ENCODE measurements at places on chromosomes 5 and 9.
A peak's percentile ranks its signal among the peaks of the same experiment; 100 is the strongest.

- no peak for DNase-seq
Measured at GRCh38 chr5:180350711-180351465, 2.2 kb downstream of the GFPT2 start.

GRCh38 chr5:14995229-14995628 lies 123.7 kb upstream of the ANKH start:
- DNase-seq, result no peak

- no peak for DNase-seq
Measured at GRCh38 chr5:171598641-171599152, 179.2 kb downstream of the FGF18 start.

DNA sequence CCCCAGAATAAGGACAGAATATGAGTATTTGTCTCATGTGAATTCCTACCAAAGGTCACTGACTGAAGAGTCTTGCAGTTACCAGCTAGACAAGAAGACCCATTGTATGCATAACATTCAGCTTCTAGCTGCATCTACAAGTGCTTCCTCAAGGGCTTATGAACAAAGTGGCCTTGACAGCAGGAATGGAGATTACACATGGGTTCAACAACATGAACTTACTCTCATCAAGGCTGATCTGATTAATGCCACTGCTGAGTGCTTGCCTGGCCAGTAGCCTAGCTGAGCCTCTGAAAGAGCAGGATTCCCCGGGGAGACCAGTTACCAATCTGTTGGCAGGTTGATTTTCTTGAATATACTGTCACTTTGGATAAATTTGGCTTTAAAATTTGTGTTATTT lies 76.7 kb upstream of the CHD1 start:
- DNase-seq, result peak; percentile 51

DNA sequence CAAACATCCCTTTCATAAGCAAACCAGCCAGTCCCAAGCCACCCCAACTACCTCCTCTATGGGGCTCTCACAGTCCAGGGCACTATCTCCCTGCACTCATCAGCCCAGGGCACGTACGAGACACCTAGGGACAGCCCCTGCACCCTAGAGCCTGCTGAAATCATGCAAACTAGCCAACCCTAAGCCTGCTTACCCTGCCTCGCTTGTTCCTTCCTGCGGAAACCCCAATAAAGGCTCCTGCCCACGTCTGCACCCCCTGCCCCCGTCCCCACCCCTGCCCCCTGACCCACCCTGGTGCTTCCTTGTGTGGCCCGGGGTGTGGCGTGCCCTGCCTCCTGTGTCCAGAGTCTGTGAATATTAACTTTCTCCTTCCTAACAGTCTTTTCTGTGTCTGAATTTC lies 135.9 kb downstream of the GADD45G start:
- no peak for DNase-seq

DNA sequence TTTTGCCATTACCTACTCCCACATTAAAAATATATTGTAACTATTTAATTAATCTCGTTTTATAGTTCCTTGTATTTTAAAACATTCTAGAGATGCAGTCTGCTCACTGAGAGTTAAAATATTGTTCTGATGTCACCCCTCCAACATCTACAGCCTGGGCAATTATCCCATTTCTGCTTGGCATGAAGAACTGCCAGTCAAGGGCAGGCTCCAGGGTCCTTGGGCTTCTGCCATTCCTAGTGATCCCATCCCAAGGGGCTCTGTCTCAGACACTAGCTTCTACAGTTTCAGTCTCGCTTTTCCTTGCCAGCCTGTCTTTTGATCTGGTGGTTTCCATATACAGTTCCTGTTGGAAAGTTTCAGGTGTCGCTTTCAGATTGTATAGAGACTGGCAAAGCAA lies 287.2 kb downstream of the TMEM232 start:
- DNase-seq, result no peak

DNA sequence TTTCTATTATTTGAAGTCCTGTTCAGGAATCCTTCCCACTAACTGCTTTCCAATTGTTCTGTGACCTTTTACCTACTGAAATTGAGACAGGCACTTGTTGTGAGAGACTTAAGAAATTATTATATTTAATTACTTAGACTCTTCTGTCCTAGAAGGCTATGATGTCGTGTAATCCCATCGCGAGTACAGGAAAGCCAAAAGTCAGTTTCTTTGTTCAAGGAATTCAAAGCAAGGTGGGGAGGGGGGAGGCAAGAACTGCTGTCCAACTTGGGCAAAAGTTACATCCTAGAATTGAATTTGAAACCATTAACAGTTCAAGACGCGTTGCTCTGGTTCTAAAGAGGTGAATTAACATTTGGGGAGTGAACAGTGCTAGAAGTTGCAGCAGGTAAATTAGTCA lies 17.9 kb downstream of the NDUFA8 start:
- no peak for DNase-seq

DNA sequence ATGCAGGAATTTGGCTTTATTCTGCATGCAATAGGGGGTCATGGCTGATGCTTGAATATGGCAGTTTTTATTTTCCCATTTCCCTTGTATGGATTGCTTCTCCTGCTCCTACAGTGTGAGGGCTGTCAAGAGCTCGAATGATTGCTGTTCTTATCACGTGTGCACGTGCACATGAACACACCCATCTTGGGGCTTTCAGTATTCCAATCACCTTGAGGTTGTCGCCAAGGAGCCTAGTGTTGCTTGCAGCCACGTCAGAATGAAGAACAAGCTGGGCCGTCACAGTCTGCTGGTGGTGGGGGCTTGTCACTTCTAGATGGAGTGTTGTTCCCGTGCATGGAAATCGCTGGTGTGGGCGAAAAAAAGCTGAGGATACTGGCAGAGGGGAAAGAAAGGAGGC lies 219.4 kb upstream of the GLRA1 start:
- DNase-seq, result no peak

GRCh38 chr9:14245901-14246525 lies 67.9 kb downstream of the NFIB start:
- DNase-seq, result no peak

GRCh38 chr9:91740701-91741100 lies 209.3 kb downstream of the ROR2 start:
- DNase-seq, result peak; percentile 81

DNA sequence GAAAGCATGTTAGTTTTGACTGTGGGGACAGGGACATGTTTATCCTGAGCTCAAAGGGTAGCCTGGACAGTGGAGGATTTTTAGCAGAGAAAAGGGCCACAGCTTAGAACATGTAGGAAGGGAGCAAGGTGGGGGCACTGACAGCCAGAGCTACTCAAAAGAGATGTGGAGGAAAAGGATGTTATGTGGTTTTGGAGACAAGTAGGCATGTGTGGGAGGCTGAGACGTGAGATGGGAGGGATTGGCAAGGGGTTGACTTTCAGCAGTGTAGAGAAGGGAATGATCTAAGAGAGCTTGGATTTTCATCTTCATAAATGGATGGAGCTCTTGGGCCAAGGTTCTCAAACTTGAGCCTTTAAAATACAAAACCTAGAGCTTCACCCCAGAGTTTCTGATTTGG lies 24.0 kb downstream of the SYK start:
- DNase-seq, result no peak

DNA sequence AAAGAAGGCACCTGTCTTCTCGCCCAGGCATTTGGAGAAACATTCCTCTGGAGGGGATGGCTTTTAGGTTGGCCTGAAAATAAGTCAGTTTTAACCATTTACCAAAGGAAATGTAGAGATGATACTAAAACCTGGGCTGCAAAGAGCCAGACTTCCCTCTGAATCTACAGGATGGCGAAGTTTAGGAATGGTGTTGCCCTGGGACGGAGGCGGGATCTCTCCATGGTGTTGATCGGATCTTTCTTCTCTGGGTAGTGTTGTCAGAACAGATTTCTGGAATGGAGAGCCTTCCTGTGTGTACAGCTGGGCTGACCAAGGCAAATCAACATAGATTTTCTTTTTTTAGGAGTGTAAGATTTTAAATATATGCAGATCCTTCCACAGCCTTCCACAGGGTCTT lies 159.2 kb downstream of the PDZD2 start:
- no peak for DNase-seq

DNA sequence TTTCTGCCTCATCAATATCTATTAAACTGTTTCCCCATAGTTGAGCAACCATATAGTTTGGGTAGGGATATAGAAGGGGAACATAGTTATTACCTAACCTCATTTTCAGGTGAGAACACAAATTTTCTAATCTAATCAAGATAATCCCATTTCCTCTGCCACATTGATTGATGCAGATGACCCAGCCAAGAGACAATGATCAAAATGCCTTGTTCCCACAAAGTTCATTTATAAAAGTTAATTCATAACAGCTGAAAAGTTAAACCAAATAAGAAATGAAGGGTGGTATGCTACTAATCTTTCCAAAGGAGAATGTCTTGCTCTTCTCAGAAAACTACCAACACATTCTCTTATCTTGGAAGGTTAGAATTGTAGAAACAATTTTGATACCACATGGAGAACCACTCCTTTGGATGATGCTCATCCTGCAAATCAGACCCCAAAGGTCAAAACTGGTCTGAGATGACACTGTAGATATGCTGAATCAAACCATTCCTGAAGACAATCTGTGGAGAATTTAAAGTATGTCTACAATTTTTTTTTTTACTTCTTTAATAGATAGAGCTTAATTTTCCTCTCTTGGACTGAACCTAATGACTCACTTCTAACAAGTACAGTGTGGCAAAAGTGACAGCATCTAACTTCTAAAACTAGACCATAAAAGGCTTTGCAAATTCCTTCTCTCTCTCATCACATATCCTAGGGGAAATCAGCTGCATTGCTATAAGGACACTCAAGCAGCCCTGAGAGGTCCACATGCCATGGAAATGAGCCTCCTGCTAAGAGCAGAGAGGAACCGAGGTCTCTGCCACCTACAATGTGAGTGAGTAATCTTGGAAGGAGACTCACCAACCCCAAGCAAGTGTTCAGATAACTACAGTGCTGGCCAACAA lies 586.7 kb upstream of the TUSC1 start:
- DNase-seq, result peak; percentile 92

GRCh38 chr9:16710888-16711287 lies 159.6 kb downstream of the BNC2 start:
- no peak for DNase-seq

GRCh38 chr9:89619424-89620138 lies 14.8 kb downstream of the GADD45G start:
- no peak for DNase-seq
